ENCODE measurements at places on chromosomes 6 and 20. TPM values are rescaled to one million over a fixed set of nuclear protein-coding genes. Genes with fewer than 3 reads are reported as not detected.

TFAP2C gene
- 0.60 TPM for total RNA-seq

MBOAT1 gene
- 1.1 TPM for total RNA-seq

ZBTB46 gene
- 8.1 TPM for total RNA-seq

RUNX2 gene
- total RNA-seq = 0.09 TPM

DNA sequence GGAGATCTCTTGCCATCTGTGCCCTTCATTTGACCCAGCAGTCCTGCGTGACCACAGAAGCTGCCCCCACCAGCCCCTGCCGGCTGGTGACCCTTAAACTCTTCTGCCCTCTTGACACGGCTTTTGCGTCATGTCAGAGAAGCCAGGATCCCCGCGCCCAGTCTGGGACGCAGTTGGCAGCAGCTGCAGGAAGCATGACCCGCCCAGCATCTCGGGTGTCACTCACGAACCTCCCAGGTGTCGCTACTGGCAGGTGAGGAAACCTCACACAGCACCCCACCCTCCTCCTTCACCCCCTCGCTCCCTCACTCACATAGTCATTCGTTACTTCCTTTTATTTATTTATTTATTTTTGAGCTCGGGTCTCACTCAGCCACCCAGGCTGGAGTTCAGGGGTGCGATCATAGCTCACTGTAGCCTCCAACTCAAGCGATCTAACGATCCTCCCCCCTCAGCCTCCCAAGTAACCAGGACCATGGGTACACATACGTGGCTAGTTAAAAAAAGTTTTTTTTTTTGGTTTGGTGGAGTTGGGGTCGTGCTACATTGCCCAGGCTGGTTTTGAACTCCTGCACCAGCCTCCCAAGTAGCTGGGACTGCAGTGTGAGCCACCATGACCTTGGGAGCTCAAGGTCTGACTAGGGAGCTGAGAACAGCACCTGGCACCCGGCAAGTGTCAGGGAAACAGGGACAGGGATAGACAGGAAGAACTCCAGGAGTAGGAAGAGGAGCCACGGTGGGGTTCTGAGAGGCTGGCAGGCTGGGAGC lies 14.1 kb upstream of the SPDEF start:
- no peak overlapping the region for H3K4me3 ChIP-seq
- H3K4me1 ChIP-seq = peaks cover 16% of the 10 kb centered on the region
- no peaks in the 10 kb centered on the region for H3K36me3 ChIP-seq
- DNase-seq = no peak
- no peak overlapping the region for H3K27ac ChIP-seq

DNA sequence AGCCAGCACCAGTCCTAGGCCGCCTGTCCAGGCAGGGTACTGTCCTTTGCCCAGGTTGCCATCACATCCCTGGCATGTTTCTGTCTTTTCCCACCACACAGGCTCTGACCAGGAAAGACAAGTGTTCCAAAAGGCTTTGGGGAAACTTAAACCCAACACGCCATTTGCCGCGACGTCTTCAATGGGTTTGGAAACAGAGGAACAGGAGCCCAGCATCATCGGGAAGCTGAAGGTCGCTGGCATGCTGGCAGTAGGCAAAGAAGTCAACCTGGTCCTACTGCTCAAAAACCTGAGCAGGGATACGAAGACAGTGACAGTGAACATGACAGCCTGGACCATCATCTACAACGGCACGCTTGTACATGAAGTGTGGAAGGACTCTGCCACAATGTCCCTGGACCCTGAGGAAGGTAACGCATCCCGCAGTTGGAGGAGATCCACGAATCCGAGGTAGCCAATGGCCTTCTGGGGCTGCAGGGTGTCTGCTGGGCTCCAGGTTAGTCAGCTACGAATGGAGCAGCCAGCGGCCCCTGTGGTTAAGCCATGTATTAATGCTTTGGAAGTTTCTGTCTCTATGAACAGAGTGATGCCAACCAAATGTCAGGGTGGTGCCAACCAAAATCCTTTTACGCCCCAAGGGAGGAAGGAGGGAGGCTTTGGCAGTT lies 36.2 kb downstream of the TGM3 start:
- no peak overlapping the region for H3K4me3 ChIP-seq
- DNase-seq = no peak
- no peaks in the 10 kb centered on the region for H3K27me3 ChIP-seq
- no peaks in the 10 kb centered on the region for H3K36me3 ChIP-seq

DNA sequence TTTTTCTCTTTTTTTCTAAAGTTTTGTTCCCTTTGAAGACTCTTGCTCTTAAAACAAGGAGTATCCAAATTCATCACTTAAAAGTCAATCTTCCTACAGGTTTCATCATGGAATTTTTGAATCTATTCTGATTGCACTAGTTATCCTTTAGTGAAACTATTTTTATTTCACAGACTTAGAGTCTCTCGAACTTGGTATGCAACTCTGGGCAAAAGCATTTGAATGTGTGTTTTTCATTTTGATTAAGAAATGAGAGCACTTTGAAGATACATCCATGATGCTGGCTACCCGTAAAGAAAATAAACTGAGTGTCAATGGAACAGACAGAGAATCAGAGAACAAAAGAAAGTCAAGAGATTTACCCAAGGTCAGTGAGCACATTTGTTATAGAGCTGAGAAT lies 586.5 kb downstream of the EPM2A start:
- H3K27ac ChIP-seq = no peak overlapping the region
- H3K4me1 ChIP-seq = peaks cover 6% of the 10 kb centered on the region
- H3K36me3 ChIP-seq = no peaks in the 10 kb centered on the region
- H3K27me3 ChIP-seq = no peaks in the 10 kb centered on the region
- H3K4me3 ChIP-seq = no peak overlapping the region

DNA sequence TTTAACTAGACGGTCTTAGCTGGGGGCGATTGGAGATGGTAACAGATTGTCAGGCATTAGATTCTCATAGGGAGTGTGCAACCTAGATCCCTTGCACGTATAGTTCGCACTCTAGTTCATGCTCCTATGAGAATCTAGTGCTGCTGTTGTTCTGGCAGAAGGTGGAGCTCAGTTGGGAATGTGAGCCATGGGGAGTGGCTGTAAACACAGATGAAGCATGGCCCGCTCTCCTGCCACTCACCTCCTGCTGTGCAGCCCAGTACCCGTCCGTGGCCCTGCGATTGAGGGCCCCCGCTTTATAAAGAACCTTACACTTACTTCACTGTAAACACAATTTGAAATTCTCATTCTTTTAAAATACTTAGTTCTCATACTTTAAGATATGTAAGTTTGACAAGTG lies 339.4 kb downstream of the CDH26 start:
- H3K27ac ChIP-seq = no peak overlapping the region
- no peak for DNase-seq
- H3K4me3 ChIP-seq = no peak overlapping the region
- H3K27me3 ChIP-seq = no peaks in the 10 kb centered on the region
- H3K36me3 ChIP-seq = no peaks in the 10 kb centered on the region

DNA sequence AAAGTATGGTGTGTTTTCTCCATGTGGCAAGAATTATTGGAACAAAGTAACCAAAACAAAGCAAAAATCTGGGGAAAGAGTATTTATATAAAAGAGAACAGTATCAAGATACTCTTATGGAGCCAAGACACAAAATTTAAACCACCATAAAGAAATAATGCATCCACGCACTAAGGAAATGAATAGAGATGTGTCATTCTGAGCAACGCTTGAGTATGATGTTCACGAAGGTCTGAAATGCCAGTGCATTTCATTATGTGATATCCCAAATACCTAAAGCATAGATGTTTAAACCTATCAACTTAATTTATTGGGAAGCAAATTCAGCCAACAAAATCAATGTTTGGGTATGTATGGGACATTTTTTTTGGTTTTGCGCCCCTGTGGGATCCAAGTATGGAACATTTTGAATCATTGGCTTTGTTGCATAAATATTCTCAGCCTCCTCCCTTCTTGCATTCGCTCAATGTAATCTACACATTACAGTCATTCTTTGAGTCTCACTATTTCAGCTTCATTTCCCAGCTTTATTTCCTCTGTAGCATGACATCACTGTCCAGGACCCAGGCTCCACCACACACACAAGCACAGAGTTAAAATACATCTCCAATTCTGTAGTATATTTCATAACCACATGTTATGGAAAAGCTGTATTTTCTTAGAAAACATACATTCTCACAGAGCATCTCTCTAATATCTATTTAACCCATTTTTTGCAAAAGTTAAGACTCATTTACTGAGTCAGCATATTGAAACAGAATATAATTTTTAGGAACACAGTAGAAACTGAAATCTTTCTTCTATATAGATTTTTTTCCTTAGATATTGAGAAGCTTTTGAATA lies 11.6 kb upstream of the MOXD1 start:
- no peaks in the 10 kb centered on the region for H3K4me1 ChIP-seq
- H3K27me3 ChIP-seq = no peaks in the 10 kb centered on the region
- no peaks in the 10 kb centered on the region for H3K36me3 ChIP-seq
- no peak for DNase-seq
- H3K4me3 ChIP-seq = no peak overlapping the region

DNA sequence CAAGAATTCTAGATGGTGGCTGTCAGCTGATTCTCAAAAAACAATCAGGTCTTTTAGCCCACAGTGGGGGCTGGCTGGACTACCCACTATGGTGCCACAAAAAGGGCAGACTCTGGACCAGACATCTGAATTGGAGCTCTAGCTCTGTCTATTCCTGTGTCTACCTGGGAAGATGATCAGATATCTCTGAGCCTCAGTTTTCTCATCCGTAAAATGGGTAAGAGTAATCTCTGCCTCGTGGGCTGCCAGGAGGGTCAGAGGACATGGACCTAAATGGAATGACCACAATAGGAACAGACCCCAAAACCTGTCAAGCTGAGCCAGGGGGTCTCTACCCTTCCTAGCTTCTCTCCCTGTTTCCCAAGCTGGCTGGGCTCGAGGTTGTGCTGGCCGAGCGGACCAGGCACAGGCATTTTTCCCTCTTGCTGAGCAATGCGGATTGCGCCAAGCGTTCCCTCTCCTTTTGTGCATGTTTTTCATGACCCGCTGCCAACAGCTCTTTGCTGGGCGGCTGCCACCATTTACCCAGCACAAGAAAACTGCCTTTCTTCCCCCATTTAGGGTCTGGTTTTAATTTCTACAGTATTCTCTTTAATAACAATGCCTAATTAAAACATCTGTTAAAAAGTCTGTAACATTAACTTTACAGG lies 74.7 kb upstream of the MAFB start:
- no peaks in the 10 kb centered on the region for H3K36me3 ChIP-seq
- H3K27me3 ChIP-seq = no peaks in the 10 kb centered on the region
- H3K4me3 ChIP-seq = no peak overlapping the region

DNA sequence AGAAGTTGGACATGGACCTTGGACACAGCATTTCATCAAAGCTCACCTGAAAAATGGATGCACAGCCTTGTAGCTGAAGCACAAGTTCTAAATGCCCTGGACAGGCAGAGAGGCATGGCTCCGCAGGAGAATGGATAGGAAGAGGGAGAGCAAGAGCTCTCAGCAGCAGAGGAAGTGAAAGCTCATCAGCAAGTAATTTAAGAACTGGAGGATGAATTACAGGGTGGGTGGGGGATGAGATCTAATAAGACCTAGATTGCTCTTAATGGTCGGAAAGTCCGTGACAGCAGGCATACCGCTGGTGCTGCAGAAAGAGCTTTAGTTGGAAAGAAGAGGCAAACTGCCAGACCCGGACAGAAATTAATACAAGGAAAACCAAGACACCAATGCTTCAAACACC lies 37.3 kb upstream of the SAYSD1 start:
- peaks cover 15% of the 10 kb centered on the region for H3K27me3 ChIP-seq
- no peak for DNase-seq
- H3K27ac ChIP-seq = no peak overlapping the region
- no peak overlapping the region for H3K4me3 ChIP-seq
- no peaks in the 10 kb centered on the region for H3K36me3 ChIP-seq

DNA sequence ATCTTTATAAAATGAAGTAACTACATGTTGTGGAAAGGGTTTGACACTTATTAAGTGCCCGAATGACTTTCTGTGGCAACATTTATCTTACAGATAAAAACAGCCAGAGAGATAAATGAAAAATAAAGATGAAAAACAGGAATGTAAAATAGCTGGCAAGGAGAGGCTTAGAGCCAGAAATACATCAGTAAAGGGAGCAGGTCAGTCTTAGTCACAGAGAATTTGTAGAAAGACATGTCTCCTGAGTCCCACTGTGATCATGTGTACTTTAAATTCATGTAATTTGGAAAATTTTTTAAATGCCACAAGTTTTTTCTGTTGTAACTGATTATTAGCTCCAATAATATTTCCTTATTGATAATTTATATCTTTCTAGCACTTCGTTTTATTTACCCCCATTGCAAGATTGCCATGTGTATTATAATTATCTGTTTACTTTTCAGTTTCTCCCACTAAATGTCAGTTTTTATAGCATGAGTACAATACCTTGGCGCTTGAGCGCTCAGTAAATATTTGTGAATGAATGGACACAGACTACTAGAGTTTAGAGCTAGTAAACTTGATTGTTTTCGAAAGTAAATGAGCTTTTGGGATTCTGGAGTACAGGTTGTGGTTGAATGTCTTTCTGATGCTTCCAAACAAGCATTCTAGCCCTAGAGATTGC lies 15.2 kb downstream of the TAB2 start:
- H3K36me3 ChIP-seq = no peaks in the 10 kb centered on the region
- H3K27me3 ChIP-seq = no peaks in the 10 kb centered on the region
- H3K27ac ChIP-seq = peak overlapping the region; percentile 9
- H3K4me3 ChIP-seq = no peak overlapping the region

- H3K27me3 ChIP-seq = no peaks in the 10 kb centered on the region
- no peak for DNase-seq
- H3K4me1 ChIP-seq = no peaks in the 10 kb centered on the region
- no peak overlapping the region for H3K4me3 ChIP-seq
- no peaks in the 10 kb centered on the region for H3K36me3 ChIP-seq
These were observed 23.8 kb downstream of the CYB5R4 start for GRCh38 chr6:83883240-83883639.

GRCh38 chr6:134245041-134245440 lies 72.9 kb downstream of the SGK1 start:
- H3K27ac ChIP-seq = no peak overlapping the region
- no peak for DNase-seq
- no peaks in the 10 kb centered on the region for H3K36me3 ChIP-seq

- DNase-seq = no peak
- H3K36me3 ChIP-seq = no peaks in the 10 kb centered on the region
- no peak overlapping the region for H3K4me3 ChIP-seq
- H3K27ac ChIP-seq = no peak overlapping the region
- no peaks in the 10 kb centered on the region for H3K4me1 ChIP-seq
- H3K27me3 ChIP-seq = no peaks in the 10 kb centered on the region
These were observed 9.8 kb downstream of the CTSZ start for GRCh38 chr20:58997141-58997770.

GRCh38 chr6:15246666-15247499 lies 1.0 kb downstream of the JARID2 start:
- peaks cover 29% of the 10 kb centered on the region for H3K4me1 ChIP-seq
- H3K27ac ChIP-seq = no peak overlapping the region
- H3K36me3 ChIP-seq = no peaks in the 10 kb centered on the region
- H3K4me3 ChIP-seq = peak overlapping the region; percentile 88
- no peaks in the 10 kb centered on the region for H3K27me3 ChIP-seq

DNA sequence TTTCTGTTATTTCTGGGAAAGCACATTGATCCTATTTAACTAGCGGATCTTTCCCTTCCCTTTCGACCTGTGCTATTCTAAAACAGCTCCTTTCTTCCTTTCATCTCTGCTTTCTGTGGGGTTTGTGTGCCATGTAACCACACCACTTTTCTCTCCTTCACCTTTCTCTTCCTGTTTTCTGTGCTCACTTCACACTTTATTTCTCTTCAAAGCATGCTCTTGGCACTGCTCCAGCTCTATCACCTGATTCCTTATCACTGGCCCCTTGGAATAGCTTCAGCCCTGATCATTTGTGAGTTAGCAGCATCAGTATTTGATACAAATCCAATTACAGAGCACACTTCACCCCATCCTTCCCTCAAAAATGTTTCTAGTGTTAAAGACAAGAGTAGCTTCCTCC lies 8.1 kb upstream of the METTL24 start:
- H3K27me3 ChIP-seq = no peaks in the 10 kb centered on the region
- no peak for DNase-seq
- H3K4me1 ChIP-seq = peaks cover 50% of the 10 kb centered on the region
